ENCODE measurements at places on chromosomes 7 and 10.

- DNase-seq, result no peak
Measured at GRCh38 chr7:90387470-90388240, 15.6 kb upstream of the CLDN12 start.

GRCh38 chr7:16450366-16450765 is 15.2 kb downstream of the SOSTDC1 start:
- DNase-seq, result no peak

DNA sequence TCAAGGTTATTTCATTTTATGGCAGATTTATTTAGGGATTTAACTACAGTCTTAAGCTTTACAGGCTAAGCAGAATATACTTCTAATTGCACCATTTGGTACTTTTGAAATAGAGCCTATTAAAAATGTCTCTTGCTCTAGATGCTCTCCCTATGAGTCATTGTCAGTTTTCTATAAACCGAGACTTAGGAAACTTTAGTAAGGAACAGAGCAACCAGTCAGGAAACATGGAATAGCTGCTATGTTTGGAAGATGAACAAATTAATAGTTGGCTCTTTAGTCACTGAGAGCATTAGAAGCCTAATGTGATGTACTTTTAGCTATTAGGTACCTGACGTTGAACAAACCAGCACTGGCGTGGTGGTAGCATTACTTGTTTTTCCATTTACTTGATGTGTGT is 35.3 kb downstream of the INPP5F start:
- DNase-seq, result no peak

DNA sequence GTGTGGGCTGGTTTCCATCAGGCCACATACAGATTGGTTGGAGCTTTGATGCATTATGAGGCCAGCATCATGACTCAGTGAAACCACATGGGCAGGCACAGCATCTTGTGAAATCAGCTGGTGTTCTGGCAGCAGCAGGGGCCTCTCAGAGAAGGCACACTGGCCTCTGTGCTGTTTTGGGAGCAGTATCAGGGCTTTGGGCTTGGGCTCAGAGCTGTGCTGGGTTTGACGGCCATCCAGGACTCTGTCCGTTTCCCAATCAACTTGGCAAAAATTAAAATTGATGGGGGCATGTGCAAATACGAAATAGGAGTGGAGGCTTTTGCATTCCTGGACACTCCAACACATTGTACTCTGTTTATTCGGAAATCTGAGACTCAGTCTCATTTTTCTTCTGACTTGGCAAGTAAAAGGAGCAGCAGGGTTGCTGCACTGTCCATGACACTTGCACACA is 190.9 kb downstream of the BMPER start:
- no peak for DNase-seq

- DNase-seq, result no peak
Measured at GRCh38 chr7:101035941-101036340, 16.1 kb downstream of the MUC17 start.

DNA sequence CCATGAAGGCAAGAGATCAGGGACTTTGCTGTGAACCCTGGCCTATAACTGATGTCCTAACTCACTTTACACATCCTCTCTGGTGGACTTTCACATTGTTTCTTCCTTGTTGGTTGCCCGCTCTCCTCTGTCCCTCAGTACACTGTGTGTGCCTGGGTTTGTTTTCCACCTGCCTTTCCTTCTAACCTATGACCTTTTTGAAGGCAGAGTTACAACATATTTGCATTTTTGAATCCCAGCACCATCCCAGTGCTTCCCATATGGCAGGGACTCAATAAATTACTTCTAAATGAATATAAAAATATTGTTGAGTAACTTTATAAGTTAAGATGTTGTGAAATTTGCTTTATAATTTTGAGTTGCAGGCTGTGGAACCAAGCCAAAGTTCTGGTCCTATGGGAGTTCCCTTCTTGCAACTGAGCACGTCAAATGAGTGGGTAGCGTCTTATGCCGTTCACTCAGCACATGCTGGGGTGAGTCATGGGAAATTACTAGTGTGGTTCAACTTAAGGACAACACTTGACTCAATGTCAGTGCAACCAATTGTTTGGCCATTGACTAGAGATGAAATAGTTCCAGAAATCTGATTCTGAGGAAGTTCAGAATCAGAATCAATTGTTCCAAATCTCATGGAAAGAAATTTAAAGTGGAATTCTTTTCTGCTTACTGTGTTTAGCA is 250.9 kb downstream of the TWIST1 start:
- peak; percentile 16 for DNase-seq

DNA sequence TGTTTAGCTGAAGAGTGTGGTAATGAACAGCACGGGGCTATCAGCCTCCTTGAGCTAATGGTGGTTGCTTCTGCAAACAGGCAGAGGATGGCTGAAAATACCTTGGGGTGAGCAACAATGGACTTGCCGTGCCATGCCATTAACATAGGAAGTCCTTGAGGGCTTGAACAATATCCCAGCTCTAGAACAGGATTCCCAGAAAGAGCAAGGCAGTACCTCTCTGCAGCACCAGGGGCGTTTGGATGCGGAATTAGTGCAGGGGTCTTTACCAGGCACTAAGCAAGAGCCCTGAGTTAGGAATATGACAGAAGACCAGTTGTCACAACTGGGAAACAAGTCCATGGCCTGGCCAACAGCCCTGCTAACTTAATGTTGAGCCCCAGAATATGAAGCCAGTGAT is 143.2 kb upstream of the COBL start:
- DNase-seq, result no peak

DNA sequence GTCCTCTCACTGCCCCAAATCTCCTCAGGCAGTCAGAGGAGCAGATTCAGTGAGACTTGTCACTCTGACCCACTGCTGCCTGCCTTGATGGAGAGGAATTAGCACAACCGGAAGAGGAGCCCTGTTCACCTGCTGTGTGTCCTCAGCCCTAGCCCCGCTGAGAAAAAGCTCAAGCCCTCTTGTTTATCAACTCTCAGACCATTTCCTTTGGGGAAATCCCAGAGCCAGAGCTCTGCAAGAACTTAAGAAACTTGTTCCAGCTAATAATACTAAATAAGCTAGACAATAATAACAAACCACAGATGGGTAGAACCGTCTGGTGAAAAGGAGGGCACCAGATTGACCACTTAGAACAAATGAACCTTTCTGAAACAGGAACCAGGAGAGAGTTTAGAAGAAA is 37.7 kb upstream of the ITGB1 start:
- DNase-seq, result no peak

DNA sequence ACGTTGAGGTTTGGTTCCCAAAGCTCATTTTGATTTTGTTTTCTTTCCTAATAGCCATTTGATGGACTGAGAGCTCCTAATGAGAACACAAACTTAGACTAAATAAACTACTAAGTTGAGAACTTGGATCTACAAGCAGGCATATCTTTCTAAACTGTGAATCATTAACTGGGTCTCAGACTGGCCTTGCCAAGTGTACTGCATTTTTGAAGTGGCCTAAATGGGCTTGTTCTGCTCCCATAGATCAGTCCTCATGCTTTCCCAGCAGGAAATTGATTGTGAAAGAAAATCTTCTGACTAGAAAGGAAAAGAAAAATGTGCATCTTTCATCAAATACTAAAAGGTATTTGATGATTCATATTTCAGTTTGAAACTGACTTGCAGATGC is 46.7 kb upstream of the RBM33 start:
- DNase-seq, result no peak

GRCh38 chr7:75642810-75643486 is 95.8 kb downstream of the HIP1 start:
- DNase-seq, result peak; percentile 79

- no peak for DNase-seq
Measured at GRCh38 chr10:17512341-17513001, 58.1 kb upstream of the ST8SIA6 start.

- no peak for DNase-seq
Measured at GRCh38 chr10:21764466-21765189, 230.6 kb downstream of the MLLT10 start.

- no peak for DNase-seq
Measured at GRCh38 chr7:44976040-44976745, 2.6 kb downstream of the MYO1G start.

DNA sequence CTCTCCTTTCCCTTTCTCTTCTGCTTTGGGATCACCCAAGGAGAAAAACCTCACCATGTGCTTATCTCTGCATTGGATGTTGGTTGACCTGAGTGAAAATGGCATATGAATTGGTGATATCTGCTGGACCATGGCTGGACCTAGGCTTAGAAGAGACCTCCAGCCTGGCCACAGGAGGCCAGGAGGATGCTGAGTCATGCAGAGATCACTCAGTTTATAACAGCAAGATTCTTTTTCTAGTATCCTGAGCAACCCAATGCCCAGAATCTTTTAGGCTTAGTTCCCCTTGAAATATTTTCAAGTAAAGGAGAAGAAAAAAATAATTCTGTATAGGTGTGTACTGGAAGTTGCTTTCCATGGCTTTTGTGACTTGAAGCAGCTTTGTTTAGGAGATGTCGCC is 236.3 kb downstream of the KLF6 start:
- DNase-seq, result no peak

DNA sequence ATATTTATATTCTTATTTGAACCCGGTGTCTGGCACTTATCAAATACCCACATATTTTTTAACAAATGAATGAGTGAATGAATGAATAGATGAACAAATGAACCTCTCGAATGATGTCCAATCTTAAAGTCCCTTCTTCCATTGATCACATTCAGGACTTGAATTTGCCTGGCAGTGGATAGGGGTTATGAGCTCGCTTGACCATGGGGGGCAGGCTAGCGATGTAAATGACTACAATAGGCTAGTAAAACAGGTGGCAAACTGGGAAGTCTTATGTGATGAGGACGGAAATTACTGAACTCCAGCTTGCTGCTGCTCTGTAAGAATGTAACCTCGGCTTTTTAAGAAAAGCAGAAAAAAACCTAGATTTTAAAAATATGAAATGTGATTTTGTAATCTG is 247.7 kb upstream of the DKK1 start:
- DNase-seq, result no peak

DNA sequence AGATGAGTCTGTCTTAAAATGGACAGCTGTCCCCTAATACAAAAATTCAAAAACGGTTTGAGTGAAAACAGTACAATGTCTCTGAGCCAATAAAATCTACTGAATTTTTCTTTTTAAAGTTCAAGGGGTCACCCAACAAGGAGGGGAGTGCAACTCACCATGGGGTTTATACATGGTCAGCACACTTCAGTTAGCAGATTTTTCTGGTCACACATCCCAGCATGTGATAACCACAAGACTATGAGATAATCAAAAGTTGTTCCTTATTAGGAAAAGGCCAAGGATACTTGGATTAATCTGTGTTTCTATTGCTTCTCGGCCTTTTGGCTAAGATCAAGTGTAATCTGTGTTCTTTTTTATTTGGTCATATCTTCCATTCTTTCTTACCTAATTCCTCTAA is 31.6 kb downstream of the ABCB5 start:
- no peak for DNase-seq
